Gastroesophageal sphincter (tissue), 4 donors: ENCODE measurements at places on chromosomes 3 and 15. TPM values are rescaled to one million over a fixed set of nuclear protein-coding genes. Genes with fewer than 3 reads are reported as not detected.

Gene PSTPIP1
- total RNA-seq = 7.5 TPM

Gene CFAP92
- 0.96 TPM for total RNA-seq

Gene ZNF502
- total RNA-seq = 5.3 TPM

Gene CASR
- not detected for total RNA-seq

Gene CPNE9
- total RNA-seq = not detected

Gene MYLK
- total RNA-seq = 2,511 TPM

Gene CRYGS
- 0.39 TPM for total RNA-seq

Gene FBLN2
- 187 TPM for total RNA-seq

Gene ADGRG7
- total RNA-seq = 0.13 TPM

Gene SEMA3F
- 16.8 TPM for total RNA-seq

Gene SLC22A14
- total RNA-seq = not detected

Gene AADACL2
- total RNA-seq = not detected
